Progenitor cell of endocrine pancreas (in vitro differentiated cells): ENCODE measurements at places on chromosomes 5 and 9.

GRCh38 chr5:76385540-76385939 is 17.5 kb upstream of the IQGAP2 start:
- no peaks in the 10 kb centered on the region for H3K27me3 ChIP-seq
- DNase-seq, result no peak
- peaks cover 39% of the 10 kb centered on the region for H3K4me1 ChIP-seq
- H3K4me3 ChIP-seq, result no peak overlapping the region
- no peaks in the 10 kb centered on the region for H3K36me3 ChIP-seq

DNA sequence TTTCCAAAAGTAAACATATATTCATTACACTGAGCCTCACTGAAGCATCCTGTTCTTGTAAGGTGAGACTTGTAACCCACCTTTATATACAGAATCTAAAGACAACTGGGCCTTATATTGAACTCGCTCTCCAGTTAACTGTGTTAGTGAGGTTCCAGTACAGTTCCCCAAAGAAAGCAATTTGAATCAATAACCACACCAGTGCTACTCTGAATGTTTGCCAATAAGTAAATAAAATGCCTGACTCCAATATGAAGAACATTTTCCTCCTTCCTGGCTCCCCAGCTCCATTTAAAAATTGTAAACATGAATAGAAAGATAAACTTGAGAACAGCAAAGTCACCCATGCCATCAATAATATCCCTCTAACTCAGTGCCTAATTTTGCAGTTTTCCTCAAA is 50.1 kb downstream of the FBXW11 start:
- H3K27me3 ChIP-seq, result no peaks in the 10 kb centered on the region
- no peak for DNase-seq
- H3K4me1 ChIP-seq, result peaks cover 63% of the 10 kb centered on the region
- no peak overlapping the region for H3K4me3 ChIP-seq
- peaks cover 1% of the 10 kb centered on the region for H3K36me3 ChIP-seq
- peak overlapping the region; percentile 72 for H3K27ac ChIP-seq

DNA sequence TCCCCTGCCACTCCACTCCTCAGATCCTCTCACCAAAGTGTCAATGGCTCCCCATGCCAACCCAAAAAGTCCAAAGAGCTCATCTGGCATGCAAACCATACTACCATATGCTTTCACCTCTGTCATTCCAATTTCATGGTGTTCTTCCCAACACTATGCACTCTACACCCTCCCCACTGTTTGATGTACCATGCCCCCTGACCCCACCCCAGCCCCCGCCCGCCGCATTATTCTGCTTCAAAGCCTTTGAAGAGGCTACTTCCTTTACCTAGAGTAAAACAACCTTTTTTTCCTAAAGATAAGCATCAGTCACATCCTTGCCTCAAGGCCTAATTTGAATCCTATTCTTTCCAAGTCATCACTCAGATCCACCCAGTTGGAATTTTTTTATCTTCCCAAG is 226.3 kb downstream of the DEPDC1B start:
- H3K4me1 ChIP-seq, result no peaks in the 10 kb centered on the region
- no peak overlapping the region for H3K27ac ChIP-seq
- H3K36me3 ChIP-seq, result no peaks in the 10 kb centered on the region
- no peaks in the 10 kb centered on the region for H3K27me3 ChIP-seq

- DNase-seq, result no peak
- H3K4me3 ChIP-seq, result no peak overlapping the region
- peaks cover 41% of the 10 kb centered on the region for H3K36me3 ChIP-seq
- no peak overlapping the region for H3K27ac ChIP-seq
Measured at GRCh38 chr5:87404359-87404758, 8.4 kb downstream of the CCNH start.

GRCh38 chr5:122077366-122078115 is 518 bp downstream of the LOX start:
- peak; percentile 22 for DNase-seq
- peaks cover 15% of the 10 kb centered on the region for H3K4me1 ChIP-seq
- peaks cover 37% of the 10 kb centered on the region for H3K27me3 ChIP-seq
- H3K36me3 ChIP-seq, result no peaks in the 10 kb centered on the region
- H3K27ac ChIP-seq, result peak overlapping the region; percentile 81
- H3K4me3 ChIP-seq, result peak overlapping the region; percentile 78

GRCh38 chr5:154815684-154816247 is 34.6 kb downstream of the FAXDC2 start:
- H3K4me1 ChIP-seq, result no peaks in the 10 kb centered on the region
- no peaks in the 10 kb centered on the region for H3K27me3 ChIP-seq
- H3K4me3 ChIP-seq, result no peak overlapping the region
- peak overlapping the region; percentile 43 for H3K27ac ChIP-seq
- peaks cover 35% of the 10 kb centered on the region for H3K36me3 ChIP-seq

- H3K4me1 ChIP-seq, result peaks cover 24% of the 10 kb centered on the region
- H3K4me3 ChIP-seq, result peak overlapping the region; percentile 84
- peaks cover 19% of the 10 kb centered on the region for H3K27me3 ChIP-seq
- DNase-seq, result peak; percentile 69
Measured at GRCh38 chr5:11903614-11904264, 507 bp downstream of the CTNND2 start.

- H3K27me3 ChIP-seq, result no peaks in the 10 kb centered on the region
- no peak overlapping the region for H3K27ac ChIP-seq
- no peak for DNase-seq
- H3K4me3 ChIP-seq, result no peak overlapping the region
- H3K36me3 ChIP-seq, result peaks cover 20% of the 10 kb centered on the region
Measured at GRCh38 chr5:160097991-160098390, 21.3 kb downstream of the PWWP2A start.

- H3K4me1 ChIP-seq, result no peaks in the 10 kb centered on the region
- H3K27ac ChIP-seq, result no peak overlapping the region
- no peaks in the 10 kb centered on the region for H3K36me3 ChIP-seq
- H3K4me3 ChIP-seq, result no peak overlapping the region
- H3K27me3 ChIP-seq, result no peaks in the 10 kb centered on the region
Measured at GRCh38 chr9:128677794-128678193, 11.2 kb upstream of the SET start.

- peaks cover 3% of the 10 kb centered on the region for H3K4me1 ChIP-seq
- no peak overlapping the region for H3K27ac ChIP-seq
- H3K27me3 ChIP-seq, result peaks cover 9% of the 10 kb centered on the region
- no peak for DNase-seq
Measured at GRCh38 chr5:175344331-175345195, 99.4 kb downstream of the DRD1 start.

GRCh38 chr9:136826703-136827582 is 15.3 kb upstream of the AJM1 start:
- no peaks in the 10 kb centered on the region for H3K27me3 ChIP-seq
- H3K36me3 ChIP-seq, result peaks cover 3% of the 10 kb centered on the region
- no peak overlapping the region for H3K27ac ChIP-seq
- DNase-seq, result no peak

GRCh38 chr5:122126756-122127321 is 2.5 kb upstream of the ZNF474 start:
- no peak overlapping the region for H3K4me3 ChIP-seq
- peaks cover 12% of the 10 kb centered on the region for H3K4me1 ChIP-seq
- no peak overlapping the region for H3K27ac ChIP-seq
- H3K36me3 ChIP-seq, result no peaks in the 10 kb centered on the region
- H3K27me3 ChIP-seq, result peaks cover 4% of the 10 kb centered on the region

DNA sequence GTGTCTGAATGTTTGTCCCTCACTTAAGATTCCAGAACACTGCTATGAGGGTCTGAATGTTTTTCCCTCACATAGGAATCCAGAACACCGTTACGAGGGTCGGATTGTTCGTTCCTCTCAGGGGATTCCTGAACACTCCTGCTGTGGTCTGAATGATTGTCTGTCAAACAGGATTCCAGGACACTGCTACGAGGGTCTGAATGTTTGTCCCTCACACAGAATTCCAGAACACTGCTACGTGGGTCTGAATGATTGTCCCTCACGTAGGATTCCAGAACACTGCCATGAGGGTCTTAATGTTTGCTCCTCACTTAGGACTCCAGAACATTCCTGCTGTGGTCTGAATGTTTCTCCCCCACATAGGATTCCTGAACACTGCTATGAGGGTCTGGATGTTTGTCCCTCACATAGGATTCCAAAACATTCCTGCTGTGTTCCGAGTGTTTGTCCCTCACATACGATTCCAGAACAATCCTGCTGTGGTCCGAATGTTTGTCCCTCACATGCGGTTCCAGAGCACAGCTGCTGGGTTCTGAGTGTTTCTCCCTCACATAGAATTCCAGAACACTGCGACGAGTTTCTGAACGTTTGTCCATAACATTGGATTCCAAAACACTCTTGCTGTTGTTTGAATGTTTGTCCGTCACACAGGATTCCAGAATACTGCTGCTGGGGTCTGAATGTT is 199.5 kb downstream of the FOXD4L6 start:
- H3K27me3 ChIP-seq, result no peaks in the 10 kb centered on the region
- no peaks in the 10 kb centered on the region for H3K4me1 ChIP-seq
- peaks cover 11% of the 10 kb centered on the region for H3K36me3 ChIP-seq

GRCh38 chr9:137376386-137376785 is 46.6 kb downstream of the EXD3 start:
- H3K27ac ChIP-seq, result no peak overlapping the region
- peaks cover 2% of the 10 kb centered on the region for H3K4me1 ChIP-seq
- DNase-seq, result no peak
- peaks cover 5% of the 10 kb centered on the region for H3K36me3 ChIP-seq
- no peak overlapping the region for H3K4me3 ChIP-seq

- H3K4me1 ChIP-seq, result peaks cover 21% of the 10 kb centered on the region
- DNase-seq, result no peak
- no peaks in the 10 kb centered on the region for H3K27me3 ChIP-seq
- no peaks in the 10 kb centered on the region for H3K36me3 ChIP-seq
Measured at GRCh38 chr9:94157050-94157801, 73.0 kb downstream of the PTPDC1 start.

GRCh38 chr5:98929710-98930298 is 997 bp upstream of the CHD1 start:
- DNase-seq, result no peak
- H3K27me3 ChIP-seq, result no peaks in the 10 kb centered on the region
- H3K4me1 ChIP-seq, result peaks cover 20% of the 10 kb centered on the region
- H3K4me3 ChIP-seq, result peak overlapping the region; percentile 96

GRCh38 chr5:146588331-146589027 is 72.5 kb upstream of the GPR151 start:
- no peak overlapping the region for H3K27ac ChIP-seq
- no peak overlapping the region for H3K4me3 ChIP-seq
- H3K27me3 ChIP-seq, result peaks cover 15% of the 10 kb centered on the region
- peaks cover 23% of the 10 kb centered on the region for H3K4me1 ChIP-seq
- no peak for DNase-seq
- no peaks in the 10 kb centered on the region for H3K36me3 ChIP-seq

DNA sequence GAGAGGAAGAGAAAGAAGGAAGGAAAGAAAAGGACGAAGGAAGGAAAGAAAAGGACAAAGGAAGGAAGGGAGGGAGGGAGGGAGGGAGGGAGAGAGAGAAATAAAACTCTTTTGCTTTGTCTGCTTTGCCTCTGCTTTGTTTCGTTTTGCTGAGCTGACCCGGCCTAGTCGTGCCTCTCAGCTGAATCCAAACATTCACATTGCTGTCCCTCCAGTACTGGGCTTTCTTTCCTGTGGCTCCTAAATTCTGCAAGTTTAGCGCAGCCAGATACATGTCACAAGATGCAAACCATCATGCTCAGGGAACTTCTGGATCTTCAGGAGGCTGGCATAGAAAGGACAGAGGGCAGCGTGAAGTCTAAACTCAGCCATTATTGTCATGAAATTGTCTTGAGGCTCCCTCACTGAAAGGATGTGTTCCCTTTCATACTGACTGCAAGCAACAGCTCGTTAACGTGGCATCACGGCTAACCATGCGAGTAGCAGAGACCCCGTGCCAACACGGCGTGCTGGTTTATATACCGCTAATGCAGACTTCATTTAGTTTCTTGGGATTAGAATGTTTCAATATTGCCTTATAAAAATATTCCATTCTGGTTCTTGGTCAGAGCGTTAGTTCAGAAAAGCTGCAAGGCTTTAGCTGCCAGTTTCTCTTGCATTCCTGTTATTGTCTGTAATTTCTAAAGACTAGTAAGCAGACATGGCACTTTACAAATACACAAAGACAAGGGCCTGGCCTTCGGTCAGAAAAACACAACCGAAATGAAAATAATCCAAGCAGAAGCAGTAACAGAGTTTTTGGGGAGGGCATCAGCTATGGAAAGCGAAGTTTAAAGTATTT is 94.2 kb downstream of the TMEM174 start:
- peaks cover 37% of the 10 kb centered on the region for H3K27me3 ChIP-seq
- DNase-seq, result no peak
- peaks cover 6% of the 10 kb centered on the region for H3K4me1 ChIP-seq
- H3K36me3 ChIP-seq, result no peaks in the 10 kb centered on the region

DNA sequence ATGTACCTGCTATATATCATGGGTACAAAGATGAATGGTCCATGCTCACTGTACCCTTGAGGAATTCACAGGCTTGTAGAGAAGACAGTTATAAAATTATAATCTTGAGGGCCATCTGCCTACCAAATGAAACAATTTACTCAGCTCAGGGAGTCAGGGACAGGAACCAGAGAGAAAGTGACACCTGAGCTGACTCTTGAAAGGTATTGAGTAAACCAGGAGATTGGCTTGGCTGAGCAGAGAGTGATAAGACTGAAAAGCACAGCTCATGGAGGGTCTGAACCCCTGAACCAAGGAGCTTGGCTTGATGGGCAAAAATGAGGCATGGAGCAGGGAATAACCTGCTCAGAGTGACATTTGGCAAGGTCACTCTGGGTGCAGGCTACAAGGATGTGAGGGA is 147.3 kb downstream of the FAM114A2 start:
- no peak overlapping the region for H3K27ac ChIP-seq
- H3K27me3 ChIP-seq, result peaks cover 6% of the 10 kb centered on the region
- H3K4me1 ChIP-seq, result no peaks in the 10 kb centered on the region
- no peaks in the 10 kb centered on the region for H3K36me3 ChIP-seq
- no peak overlapping the region for H3K4me3 ChIP-seq

- peak; percentile 22 for DNase-seq
- peaks cover 38% of the 10 kb centered on the region for H3K36me3 ChIP-seq
- peak overlapping the region; percentile 96 for H3K27ac ChIP-seq
- peak overlapping the region; percentile 94 for H3K4me3 ChIP-seq
- H3K4me1 ChIP-seq, result peaks cover 8% of the 10 kb centered on the region
Measured at GRCh38 chr5:180860273-180860886, 696 bp downstream of the ZFP62 start.

DNA sequence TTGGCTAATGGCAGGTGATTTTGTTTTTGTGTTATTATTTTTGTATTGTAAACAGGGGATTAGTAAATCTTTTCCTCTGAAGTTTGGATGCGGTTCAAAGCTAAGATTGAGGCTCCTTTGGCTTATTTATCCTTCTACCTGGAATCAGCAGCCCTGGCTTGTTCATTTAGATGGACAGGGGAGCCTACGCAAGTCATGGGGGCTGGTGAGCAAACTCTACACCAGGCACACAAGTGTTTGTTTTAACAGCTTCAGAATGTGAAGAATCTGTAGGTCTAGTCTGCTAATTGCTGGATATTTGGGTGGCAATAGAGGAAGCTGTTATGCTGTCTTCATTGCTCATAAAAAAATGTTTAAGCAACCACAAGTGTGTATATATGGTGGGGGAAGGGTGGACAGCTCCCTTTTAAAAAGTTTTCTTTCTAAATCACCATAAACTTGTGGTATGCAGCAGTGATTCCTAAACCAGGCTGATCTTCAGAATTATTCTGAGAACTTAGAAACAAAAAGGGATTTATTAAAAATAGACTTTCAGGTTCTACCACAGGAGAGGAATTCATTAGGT is 20.7 kb downstream of the ZNF462 start:
- H3K27ac ChIP-seq, result peak overlapping the region; percentile 71
- no peak for DNase-seq
- H3K36me3 ChIP-seq, result peaks cover 15% of the 10 kb centered on the region
